ENCODE measurements at places on chromosomes 2 and 18.
A peak's percentile ranks its signal among the peaks of the same experiment; 100 is the strongest.

DNA sequence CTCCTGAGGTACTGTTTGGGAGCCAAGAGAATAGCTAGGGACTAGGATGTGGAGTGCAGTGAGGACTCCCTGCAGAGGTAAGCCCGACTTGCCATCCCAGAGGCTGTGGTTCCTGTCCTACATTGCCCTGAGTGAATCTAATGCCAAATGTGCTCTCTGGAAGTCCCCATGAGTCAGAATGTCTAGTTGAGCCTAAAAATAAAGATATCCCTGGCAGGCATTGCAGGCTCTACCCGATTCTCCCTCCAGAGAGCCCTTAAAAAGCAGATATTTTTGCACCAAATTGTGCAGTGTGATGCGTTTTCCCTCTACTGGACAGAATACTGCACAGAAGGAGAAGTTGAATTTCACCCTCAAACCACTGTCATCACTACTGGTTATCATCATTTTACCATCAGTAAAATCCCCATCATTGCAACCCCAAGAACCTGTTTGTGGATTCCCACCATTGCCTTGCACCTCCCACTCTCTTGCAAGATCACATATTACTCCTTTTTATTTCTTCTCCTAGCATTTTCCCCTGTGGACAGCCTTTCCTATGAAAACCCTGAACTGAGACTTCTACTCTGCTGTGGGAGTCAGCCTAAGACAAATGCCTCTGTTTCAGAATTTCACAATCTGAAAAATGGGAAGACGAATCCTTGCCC, 98.0 kb downstream of the MARCHF4 start:
- no peak for DNase-seq

- DNase-seq, result no peak
Observed at GRCh38 chr2:78701546-78701945, 324.0 kb upstream of the REG3G start.

DNA sequence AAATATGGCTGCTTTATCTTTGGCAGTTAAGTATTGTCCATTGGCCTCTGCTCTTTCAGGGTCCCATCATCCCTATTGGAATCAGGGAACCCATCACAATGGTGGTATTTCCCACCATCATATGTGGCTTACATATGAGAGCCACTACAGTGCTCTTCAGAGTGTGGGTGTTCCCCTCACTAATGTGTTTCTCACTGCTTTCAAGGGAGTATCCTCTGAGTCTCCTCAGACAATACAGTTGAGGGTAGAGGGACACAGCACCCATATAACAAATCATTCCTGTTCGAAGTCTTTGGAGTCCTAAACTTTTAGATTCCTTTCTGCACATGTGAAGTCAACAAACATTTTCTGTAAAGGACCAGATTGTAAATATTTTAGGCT, 48.8 kb upstream of the DNAJC10 start:
- DNase-seq, result no peak

- DNase-seq, result peak; percentile 93
Observed at GRCh38 chr2:45681675-45682074, 30.2 kb downstream of the PRKCE start.

- DNase-seq, result no peak
Observed at GRCh38 chr2:212898011-212898410, 253.4 kb downstream of the IKZF2 start.

DNA sequence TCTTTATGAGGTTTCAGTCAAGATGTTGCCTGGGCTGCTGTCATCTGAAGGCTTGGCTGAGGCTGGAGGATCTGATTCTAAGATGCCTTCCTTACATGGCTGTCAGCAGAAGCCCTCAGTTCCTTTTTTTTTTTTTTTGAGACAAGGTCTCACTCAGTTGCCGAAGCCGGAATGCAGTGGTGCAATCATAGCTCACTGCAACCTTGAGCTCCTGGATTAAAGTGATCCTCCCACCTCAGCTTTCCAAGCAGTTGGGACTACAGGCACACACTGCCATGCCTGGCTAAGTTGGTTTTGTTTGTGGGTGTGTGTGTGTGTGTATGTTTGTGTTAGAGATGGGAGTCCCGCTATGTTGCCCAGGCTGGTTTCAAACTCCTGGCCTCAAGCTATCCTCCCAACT, 13.1 kb upstream of the SLC35F5 start:
- no peak for DNase-seq

- DNase-seq, result no peak
Observed at GRCh38 chr18:34637094-34637801, 72.8 kb upstream of the DTNA start.

DNA sequence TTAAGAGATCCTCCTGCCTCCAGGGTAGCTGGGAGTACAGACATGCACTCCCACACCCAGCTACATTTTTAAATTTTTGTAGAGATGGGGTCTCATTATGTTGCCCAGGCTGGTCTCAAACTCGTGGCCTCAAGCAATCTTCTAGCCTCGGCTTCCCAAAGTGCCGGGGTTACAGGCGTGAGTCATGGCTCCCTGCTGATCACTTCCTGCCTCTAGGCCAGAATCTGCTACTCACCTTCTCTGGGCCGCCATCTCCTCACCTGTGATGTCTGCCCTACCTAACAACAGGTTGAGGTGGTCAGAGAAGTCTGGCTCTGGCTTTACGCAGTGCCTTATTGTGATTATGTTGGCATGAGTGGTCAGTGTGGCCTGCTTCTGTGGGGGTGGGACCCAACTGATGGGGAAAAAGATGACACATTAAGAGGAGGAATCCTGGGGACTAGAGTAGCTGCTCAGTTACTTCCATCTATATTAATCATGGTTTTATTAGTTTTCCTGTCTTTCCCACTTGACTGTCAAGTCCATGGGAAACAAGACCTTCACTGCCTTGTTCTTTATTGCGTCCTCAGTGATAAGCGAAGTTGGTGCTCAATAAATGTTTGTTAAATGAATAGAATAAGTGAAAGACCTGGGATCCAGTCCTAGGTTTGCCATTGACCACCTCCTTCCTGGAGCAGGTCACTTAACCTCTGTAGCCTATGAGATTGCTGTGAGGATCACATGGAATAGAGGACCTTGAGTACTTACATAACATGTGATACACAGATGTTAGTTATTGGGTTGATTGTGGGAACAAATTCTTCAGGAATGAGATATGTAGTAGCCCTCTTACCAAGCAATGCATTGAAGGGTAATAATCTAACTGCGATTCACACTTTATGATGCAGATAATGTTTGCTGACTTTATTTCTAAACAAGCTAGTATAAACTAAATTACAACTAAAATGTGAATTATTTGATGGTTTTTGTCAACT, 15.7 kb downstream of the KCTD1 start:
- peak; percentile 32 for DNase-seq

- DNase-seq, result peak; percentile 98
Observed at GRCh38 chr2:14516844-14517243, 115.7 kb upstream of the LRATD1 start.

- DNase-seq, result no peak
Observed at GRCh38 chr18:49059028-49059834, 108.5 kb upstream of the SMAD7 start.

DNA sequence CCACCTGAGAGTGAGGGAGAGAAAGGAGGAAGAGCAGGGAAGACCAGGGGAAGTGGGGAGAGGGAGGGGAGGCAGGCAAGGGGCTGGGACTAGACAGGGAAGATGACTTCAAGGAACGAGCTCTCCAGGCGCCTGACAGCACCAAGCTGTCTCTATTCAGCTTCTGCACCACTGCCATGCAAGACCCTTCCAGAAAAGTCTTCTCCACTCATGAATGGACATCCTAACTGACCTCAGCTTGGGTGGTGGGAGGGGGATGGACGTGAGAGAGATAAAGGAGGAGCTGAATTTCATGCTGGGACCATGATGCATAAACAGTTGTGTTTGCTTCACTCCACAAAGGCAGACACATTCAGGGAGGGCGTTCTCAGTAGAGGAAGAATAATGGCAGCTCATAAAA, 206.4 kb upstream of the ARL4C start:
- no peak for DNase-seq

- DNase-seq, result no peak
Observed at GRCh38 chr2:159880729-159881128, 82.7 kb upstream of the CD302 start.

GRCh38 chr18:54357082-54357659, 487 bp downstream of the STARD6 start:
- DNase-seq, result peak; percentile 1

DNA sequence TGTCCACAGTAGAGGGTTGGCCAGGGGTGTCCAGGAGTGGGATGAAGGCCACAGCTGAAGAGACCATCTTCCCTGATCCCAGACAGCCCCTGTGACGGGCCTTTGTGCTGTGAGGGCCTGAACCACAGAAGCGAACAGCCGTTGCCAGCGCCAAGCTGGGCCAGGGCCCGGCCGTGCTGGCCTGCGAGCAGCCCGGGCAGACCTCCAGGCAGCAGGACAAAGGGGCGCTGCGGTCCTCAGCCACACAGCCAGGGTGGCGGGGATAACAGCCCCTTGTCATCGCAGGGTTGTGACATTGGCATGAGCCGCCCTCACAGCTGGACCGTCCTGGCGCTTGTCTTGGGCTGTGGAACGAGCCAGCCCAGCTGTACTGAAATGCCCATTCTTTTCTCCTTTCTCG, 161.1 kb downstream of the FAM210A start:
- DNase-seq, result no peak

GRCh38 chr2:236511266-236511665, 58.4 kb upstream of the ACKR3 start:
- DNase-seq, result no peak

- DNase-seq, result peak; percentile 0
Observed at GRCh38 chr2:193841384-193842150, 1646.8 kb upstream of the TMEFF2 start.

GRCh38 chr2:159468257-159468656, 148.1 kb downstream of the BAZ2B start:
- no peak for DNase-seq

DNA sequence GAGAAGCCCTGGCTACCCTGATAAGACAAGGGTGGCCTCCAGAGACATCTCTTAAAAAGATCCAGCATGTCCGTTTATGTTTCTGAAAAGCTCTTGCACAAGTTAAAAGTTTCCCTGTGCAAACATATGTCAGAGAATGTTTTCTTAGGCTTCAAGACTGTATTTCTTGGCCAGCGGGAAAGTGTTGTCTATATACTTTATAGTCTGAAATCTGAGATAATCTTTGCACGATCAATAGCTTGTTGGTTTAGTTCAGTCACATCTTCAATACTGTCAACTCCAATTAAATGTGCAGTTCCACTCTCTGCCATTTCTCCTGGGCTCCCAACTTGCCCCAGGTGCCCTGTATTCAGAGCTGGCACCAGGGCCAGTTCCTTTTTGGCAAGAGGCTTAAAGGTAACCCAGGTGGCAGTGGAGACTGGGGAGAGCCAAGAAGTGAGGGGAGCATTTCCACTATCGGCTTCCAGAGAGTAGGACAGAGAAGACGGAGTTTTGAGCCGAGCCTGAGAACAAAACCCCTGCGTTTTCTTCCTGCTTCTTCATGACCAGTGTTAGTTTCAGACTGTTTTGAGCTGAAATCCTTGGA, 64.4 kb downstream of the ACOXL start:
- DNase-seq, result no peak

DNA sequence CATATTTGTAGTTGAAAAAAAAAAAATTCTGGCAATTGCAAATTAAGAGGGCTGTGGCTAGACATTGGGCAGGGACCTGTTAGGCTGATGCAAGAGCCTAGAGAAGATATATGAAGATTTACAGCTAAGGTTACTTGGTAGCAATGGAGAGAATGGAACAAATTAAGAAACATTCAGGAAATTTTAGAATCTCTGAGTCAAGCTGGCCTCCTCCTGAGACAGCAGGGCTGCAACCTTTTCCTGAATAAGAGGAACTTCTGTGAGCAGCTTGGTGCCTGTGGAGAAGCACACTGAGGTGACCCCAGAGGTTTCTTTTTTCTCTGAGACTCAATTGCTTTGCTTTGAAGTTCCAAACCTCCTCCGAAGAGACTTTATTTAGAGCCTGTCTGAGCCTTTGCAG, 118.6 kb upstream of the LRATD1 start:
- DNase-seq, result no peak

DNA sequence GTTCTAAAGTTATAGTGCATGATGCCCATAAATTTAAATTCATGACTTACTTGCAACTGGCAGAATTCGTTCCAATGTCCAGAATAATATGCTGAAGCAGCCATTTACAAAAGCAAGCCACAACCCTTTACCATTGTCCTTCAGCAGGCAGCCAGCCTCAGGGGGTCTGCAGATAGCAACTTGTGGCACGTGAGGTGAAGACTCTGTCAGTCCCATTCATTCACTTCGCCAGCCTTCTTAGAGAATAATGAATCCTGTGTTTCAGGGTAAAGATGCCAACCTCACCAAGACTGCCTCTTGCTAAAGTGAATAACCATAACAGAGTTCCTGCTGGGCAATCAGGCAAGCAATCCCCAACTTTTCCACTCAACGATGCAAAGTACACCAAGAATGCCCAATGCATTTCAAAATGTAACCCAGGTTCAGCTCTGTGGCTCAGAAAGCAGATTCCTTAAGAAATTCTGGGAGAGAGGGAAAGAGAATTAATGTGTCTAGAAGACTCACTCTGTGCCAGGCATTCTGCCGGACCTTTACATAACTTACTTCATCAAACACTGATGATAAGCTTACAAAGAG, 315.4 kb downstream of the NCKAP5 start:
- no peak for DNase-seq

DNA sequence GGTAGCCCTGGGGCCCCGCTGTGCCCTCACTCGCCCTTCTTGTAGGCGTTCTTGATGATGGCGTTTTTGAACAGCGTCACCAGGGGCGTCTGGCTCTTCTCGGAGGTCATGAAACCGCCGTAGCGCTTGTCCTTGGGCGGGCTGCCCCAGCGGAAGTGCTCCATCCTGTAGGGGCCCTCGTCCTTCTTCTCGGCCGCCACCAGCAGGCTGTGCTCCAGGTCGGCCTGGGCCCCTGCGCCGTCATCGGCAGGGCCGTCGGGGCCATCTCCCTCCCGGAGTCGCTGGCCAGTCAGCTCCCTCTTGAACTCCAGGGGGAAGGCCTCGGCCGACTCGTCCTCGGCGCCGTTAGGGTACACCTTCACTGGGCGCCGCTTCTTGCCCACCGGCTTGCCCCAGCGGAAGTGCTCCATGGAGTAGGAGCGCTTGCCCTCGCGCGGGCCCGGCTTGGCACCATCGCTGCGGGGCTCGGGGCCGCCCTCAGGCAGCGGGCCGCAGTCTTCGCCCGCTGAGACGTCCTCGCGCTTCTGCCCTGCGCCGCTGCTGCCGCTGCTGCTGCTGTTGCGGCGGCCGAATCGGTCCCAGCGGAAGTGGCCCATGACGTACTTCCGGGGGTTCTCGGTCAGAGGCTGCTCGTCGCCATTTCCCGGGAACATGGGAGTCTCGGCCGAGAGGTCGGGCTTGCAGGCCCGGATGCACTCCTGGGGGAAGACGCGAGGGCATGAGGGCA, 7.2 kb downstream of the POMC start:
- no peak for DNase-seq

DNA sequence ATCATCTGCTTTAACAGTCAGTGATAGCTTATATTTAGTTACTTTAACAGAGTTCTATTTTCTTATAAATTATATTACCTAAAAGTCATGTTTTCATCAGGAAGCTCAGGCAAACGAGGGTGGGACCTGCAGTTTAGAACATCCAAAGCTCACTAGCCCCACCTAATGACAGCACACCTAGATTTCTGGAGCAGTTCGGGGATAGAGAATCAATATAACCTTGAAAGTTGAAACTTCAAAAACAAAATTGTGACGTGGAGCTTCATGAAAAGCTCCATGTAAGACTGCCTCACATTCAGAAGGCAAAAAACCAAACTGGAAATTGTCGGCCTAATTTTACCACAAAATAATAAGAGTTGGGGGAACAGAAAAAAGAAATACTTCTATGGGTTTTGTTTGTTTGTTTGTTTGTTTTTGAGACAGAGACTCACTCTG, 185.9 kb upstream of the CCDC150 start:
- peak; percentile 45 for DNase-seq
